ENCODE measurements at places on chromosomes 7 and 10. TPM values are rescaled to one million over a fixed set of nuclear protein-coding genes. Genes with fewer than 3 reads are reported as not detected.

GRCh38 chr10:112140110-112140970 is 43.2 kb downstream of the GPAM start:
- DNase-seq: no peak

DNA sequence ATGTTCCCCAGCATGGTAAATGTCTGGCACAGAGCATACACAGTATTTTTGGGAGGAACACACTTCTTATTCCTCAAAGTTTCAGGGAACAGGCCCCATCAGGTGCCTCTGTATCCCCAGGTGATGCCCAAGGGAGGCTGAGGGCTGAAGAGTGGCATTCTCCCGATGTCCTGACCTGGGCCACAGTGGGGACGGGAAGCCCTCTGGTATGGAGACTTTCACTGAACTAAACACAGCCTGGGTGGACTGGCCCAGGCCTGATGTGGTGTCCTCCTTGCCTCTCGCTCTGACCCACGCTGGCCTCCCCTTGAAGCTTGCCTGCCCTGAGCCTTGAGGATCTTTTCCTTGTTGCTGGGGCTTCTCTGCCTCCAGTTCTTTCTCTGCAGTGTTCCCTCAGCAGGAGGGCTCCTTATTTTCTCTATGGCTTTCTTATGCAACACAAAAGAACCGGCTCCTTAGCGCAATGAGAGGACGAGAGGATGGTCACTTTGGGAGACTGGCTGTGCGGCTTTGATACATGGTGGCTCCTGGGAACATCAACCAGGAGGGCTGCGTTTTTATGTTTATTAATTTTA is 157.5 kb upstream of the TNS3 start:
- no peak for DNase-seq

- no peak for DNase-seq
Measured at GRCh38 chr10:3946234-3947229, 161.5 kb upstream of the KLF6 start.

DNA sequence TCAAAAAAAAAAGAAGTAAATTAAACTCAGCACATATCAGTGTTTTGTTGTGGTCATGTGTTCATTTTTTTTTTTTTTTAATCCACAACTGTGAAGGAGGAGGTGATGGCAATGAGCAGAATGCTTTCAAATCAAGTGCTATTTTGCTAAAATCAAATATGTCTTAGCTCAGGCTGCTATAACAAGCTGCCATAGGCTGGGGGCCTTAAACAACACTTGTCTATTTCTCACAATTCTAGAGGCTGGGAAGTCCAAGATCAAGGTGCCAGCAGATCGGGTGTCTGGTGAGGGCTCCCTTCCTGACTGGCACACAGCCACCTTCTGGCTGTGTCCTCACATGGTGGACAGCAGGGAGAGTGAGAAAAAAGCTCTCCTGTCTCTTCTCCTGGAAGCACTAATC is 203.9 kb downstream of the FAM107B start:
- no peak for DNase-seq

- DNase-seq: no peak
Measured at GRCh38 chr10:133143546-133143945, 16.5 kb upstream of the KNDC1 start.

GRCh38 chr10:110789604-110790433 is 81.9 kb upstream of the PDCD4 start:
- no peak for DNase-seq

DNA sequence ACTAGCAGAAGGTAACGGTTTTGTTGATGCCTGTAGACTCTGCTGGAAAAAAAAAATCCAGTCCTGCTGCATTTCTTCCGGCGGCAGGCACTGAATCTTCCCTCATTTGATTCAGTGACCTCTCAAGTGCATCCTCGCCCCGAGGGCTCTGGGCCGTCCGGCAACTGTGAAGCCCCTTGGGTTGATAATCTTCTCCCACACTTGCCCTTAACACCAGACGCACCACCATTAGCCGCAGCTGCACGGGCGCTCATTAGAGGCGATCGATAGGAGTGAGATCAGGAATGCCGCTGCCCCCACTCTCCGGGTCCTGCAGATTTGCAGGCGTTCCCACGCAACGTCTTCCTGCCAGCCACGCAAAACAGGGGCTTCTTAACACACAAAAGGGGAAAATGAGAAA is 200.0 kb upstream of the MKI67 start:
- DNase-seq: no peak

- no peak for DNase-seq
Measured at GRCh38 chr7:75663302-75663907, 75.3 kb downstream of the HIP1 start.

DNA sequence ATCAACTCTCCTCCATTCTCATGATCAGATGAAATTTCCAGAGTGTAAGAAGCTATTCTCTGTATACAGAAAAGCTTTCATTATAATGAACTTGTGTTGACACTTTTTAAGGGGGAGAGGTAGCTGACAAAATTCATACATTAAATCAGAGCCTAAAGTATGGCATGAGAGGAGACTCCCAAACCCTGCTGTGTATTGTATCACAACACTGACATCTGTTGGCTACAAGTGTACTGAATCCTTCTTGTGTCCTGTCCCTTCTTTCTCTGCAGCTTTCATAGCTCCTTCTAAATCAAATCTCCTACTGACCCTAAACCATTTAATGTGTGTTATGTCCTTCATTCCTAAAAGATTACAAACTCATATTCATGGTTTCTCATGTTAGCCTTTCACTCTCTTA is 70.9 kb downstream of the GCC1 start:
- no peak for DNase-seq

DNA sequence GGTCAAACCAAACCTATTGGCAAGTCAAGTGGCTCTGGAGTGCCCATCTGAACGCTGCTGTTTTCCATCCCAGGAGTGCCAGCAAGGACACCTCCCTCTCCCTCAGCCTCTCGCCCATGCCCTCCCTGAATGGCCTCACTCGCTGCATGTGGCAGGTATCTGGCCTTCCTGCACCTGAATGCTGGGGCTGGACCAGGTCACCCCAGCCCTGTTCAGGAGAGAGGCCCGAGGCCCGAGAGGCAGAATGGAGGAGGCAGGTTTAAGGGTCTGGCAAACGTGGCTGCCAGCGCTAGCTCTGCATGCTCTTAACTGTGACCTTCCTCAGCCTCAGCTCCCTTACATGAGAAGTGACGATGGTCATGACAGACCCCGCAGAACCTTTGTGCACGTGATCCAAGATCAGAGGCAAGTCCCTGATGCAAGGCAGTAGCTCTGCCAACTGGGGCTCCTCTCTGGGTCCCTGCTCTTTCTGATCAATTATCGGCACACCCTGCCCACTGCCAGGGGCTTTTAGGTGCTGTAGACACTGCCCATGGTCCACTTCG is 295.7 kb upstream of the ZMIZ1 start:
- DNase-seq: no peak

GRCh38 chr10:50431791-50432190 is 180.5 kb upstream of the ASAH2 start:
- DNase-seq: no peak

DNA sequence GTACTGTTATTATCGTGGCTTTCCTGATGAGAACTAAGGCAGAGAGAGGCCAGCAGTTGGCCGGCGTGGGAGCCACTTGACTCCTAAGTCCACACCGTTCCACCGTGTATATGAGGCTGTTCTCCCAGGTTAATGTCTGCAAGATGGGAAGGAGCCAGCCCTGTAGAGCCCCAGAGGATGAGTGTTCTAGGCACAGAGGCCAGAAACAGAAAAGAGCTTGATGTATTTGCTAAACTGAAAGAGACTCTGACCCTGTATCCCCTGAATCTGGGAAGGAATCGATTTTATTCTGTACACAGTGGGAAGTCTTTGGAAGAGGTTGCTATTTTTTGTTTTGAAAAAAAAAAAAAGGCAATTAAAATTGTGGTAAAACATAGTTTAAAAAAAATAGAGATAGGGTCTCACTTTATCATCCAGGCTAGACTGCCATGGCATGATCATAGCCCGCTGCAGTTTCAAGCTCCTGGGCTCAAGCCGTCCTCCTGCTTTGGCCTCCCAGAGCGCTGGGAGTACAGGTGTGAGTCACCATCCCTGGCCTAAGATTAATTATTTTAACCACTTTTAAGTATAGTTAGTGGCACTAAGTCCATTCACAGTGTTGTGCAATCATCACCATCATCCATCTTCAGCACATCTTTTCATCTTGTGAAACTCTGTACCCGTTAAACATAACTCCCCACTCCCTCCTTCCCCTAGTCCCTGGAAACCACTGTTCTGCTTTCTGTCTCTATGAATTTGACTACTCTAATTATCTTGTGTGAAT is 348.8 kb downstream of the SDK1 start:
- DNase-seq: no peak

DNA sequence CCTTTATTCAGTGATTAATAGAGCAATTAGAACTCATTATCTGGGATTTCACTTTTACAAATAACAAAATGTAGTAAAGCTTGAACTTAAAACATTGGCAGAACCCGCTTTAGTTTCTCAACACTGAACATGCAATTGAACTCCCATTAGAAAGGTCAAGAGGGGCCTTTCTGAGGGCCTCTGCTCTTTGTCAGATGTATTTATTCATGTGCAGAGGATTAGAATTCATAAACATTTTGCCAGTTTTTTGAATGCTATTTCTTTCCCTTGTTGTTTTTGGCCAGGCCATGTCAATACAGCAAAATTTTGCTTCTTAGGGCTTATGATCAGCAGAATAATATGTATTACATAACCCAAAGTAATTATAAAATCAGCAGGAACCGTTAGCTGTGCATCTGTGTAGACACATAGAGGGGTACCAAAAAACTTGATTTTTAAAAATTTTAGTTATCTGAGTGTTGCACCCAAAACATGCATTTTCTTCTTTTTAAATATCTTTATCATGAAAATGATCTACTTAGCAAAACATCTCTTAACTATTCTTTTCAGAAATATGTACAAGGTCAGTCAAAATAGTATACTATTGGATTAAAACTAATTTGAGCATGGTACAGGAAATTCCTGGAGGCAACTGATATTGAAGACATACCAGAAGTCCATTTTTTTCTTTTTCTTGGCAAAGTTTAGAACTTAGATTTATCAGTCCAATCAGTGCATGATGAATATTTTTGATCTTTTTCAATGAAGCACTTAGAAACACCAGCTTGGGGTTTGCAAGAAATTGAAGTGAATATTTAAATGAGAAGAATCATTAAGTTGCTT is 177.5 kb downstream of the TWIST1 start:
- no peak for DNase-seq

GRCh38 chr7:57400531-57401155 is 49.3 kb upstream of the ZNF716 start:
- DNase-seq: no peak

- DNase-seq: no peak
Measured at GRCh38 chr7:80182630-80183276, 48.1 kb downstream of the GNAI1 start.

GRCh38 chr7:55343860-55344606 is 21.1 kb upstream of the LANCL2 start:
- DNase-seq: no peak

- DNase-seq: no peak
Measured at GRCh38 chr7:156533420-156533819, 107.2 kb upstream of the RNF32 start.

- no peak for DNase-seq
Measured at GRCh38 chr10:44036425-44036824, 348.5 kb downstream of the CXCL12 start.

PPP1R3A gene
- not detected for polyA plus RNA-seq

C7orf57 gene
- polyA plus RNA-seq: 0.07 TPM

TDRD1 gene
- polyA plus RNA-seq: not detected

ANKRD30A gene
- polyA plus RNA-seq: not detected

AGAP9 gene
- 3.8 TPM for polyA plus RNA-seq

FRAT1 gene
- polyA plus RNA-seq: 1.2 TPM

TFEC gene
- not detected for polyA plus RNA-seq

RBM33 gene
- polyA plus RNA-seq: 5.0 TPM

Data from BJ (cell line).